Activated effector memory CD4-positive, alpha-beta T cell treated with Interleukin-2 at 50 U/mL for 16 hours (primary cell): ENCODE measurements at places on chromosomes 13 and 19.

DNA sequence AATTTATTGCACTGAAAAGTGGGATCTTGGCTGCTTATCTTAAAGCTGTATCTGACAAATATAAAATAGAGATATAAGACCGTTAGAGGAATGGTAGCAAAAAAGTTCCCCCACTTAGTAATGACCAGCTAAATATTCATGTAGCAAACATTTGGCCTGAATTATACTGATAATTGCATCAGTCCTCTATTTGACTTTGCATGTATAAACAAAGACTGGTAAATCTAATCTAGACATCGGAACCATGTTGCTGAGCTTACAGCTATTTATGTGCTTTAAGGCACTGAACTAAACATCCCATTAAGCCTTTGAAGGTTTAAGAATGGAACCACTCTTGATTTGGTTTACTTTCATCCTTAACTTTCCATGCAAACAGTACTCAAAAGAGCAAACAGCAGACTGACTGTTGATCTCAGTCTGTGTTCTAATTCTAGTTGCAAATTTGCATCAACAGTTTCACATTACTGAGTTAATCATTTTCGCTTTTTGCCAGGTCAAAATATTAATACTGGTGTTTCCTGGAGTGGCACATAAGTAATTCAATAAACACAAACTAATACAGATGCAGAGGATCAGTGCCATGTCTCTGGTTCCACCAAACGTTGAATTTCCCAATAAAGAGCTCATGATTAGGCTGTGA, 203.5 kb upstream of the HTR2A start:
- DNase-seq, result no peak

DNA sequence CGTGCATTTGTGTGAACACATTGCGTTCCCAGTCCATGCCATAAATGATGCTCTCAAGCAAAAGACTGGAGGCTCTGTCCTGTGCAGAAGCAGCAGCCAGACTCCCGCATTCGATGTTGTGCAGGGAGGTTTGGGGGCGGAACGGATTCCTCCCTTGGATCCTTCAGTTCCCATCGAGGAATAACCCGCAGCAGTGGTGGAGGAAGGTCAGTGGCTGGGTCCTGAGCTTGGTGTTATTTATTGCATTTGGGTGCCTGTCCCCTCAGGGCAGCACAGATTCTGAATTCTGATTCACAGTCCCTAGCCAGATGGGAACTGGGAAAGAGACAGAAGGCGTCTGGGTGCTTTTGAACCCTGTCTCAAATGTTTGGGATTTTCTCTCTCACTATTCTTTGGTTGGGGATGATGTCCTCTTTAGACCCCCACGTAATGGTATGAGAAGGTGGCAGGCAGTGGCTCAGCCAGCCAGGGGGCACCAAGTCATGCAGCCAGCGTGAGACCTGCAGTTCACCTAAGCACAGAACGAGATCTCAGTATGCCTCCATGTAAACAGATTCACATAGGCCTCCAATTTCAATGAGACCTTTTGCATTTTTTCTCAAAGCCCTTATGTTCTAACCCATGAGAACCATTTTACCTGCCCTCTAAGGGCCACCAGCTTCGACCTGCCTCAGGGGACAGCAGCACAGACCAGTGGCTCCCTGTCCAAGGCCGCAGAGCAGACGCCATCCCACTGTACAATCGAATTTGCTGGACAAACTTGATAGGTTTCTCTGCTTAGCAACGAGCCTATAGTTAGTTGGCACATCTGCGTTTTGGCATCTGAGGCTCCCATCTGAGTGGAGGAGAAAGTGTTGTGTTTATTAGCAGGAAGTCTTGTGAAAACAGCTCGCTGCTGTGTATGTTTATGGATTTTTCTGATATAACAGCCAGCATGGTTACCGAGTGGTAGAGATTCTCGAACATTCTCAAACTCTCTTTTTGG, 17.8 kb downstream of the KCTD15 start:
- DNase-seq, result no peak

DNA sequence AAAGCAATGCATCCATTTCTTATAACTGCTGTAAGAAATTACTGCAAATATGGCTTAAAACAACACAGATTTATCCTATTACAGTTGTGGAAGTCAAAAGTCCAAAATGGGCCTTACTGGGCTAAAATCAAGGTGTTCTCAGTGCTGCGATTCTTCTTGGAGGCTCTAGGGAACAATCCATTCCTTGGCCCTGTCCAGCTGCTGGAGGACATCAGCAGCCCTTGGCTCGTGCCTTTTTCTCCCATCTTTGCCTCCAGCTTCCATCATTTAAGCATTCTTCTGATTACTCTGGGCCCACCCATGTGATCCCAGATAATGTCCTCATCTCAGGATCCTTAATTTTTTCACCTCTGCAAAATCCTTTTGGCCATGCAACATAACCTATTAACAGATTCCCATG, 607.1 kb downstream of the DCT start:
- no peak for DNase-seq

DNA sequence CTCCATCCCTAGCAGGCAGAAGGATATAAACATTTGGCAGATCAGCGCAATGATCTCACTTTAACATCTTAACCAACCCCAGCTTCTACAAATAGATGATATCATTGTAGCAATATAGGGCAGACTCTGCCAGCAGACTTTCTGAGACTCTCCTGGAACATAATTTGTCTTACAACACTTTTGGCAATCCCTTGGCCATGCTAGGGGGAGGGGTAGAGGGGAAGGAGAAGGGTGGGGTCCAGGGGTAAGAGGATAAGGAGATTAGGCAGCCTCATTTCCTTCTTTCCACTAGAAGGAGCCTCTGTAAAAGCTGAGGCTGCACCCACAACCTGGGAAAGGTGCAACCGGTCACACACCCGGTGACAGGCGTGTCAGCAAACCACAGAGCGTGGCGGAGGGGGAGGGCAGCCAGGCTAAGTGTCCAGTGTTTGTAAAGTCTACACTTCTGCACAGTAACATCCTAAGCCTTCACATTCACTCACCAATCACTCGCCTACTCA, 8.7 kb upstream of the UBAC2 start:
- no peak for DNase-seq
